ENCODE measurements at places on chromosomes 5 and 9. TPM values are rescaled to one million over a fixed set of nuclear protein-coding genes. Genes with fewer than 3 reads are reported as not detected.

Gene POLK
- total RNA-seq, result 23.9 TPM

Gene ZNF366
- total RNA-seq, result 2.7 TPM

Gene NIM1K
- total RNA-seq, result not detected

Gene CDKN2B-AS1
- total RNA-seq, result not detected

Gene PTGS1
- total RNA-seq, result 0.78 TPM

Gene GDNF
- total RNA-seq, result 6.0 TPM

Gene PDLIM4
- total RNA-seq, result 8.0 TPM

Gene QRFP
- total RNA-seq, result not detected

Gene SPINK13
- total RNA-seq, result not detected

Gene GADD45G
- total RNA-seq, result 84.6 TPM
